ENCODE measurements at places on chromosomes 1 and 21.

DNA sequence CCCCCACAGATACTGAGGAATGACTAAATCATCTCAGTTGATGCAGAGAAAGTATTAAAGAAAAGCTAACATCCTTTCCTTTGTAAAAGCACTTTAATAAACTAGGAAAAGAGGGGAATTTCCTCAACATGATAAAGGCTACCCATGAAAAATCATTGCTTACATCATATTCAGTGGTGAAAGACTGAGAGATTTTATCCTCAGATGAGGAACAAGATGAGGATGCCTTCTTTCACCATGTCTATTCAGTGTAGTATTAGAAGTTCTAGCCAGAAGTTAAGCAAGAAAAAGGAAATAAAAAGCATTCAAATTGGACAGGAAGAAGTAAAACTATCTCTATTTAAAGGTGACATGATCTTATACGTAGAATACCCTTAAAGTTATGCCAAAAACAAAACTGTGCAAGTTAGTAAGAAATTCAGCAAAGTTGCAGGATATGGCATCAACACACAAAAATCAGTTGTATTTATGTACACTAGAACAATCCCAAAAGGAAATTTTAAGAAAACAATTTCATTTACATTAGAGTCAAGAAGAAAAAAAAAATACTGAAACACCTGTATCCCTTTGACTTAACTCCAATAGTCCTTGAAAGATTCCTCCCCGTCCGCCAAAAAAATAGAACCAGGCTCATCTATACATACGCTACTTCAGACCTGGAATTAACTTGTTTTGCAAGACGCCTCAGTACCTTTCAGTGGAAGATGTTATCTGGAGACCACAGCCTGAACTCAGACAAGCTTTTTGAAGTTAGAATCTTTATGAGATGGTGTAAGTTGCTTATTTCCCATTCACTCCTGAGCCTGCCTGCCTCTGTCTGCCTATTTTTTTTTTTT, 17.5 kb downstream of the ZMYM4 start:
- DNase-seq = no peak

DNA sequence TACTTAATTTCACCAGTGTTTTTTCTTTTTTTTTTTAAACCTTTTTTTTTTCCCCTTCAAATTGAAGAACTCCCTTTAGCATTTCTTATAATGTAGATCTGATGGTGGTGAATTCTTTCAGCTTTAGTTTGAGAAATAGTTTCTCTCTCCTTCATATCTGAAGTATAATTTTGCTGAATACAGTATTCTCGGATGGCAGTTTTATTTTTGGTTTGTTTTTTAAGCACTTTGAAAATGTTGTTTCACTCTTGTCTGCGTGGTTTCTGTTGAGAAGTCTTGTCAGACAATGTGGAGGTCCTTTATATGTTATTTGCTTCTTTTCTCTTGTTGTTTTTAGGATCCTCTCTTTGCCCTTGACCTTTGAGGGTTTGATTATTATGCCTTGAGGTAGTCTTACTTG, 135.1 kb downstream of the RPS6KC1 start:
- DNase-seq = no peak

GRCh38 chr1:203743091-203743571, 21.9 kb upstream of the LAX1 start:
- no peak for DNase-seq

DNA sequence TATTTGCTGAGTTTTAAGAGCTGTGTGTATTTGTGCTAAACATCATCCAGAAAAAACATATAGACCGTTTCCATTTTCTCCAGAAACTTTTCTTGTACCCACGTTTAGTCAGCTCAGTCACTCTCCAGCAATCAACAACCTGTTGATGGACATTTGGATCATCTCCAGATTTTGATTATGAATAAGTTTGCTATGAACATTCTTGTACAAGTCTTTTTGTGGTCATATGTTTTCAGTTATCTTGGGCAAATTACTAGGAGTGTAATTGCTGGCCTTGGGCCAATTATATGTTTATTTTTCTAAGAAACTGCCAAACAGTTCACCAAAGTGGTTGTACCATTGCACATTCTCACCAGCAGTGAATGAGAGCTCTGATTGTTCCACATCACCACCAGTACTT, 221.8 kb downstream of the CENPF start:
- no peak for DNase-seq

DNA sequence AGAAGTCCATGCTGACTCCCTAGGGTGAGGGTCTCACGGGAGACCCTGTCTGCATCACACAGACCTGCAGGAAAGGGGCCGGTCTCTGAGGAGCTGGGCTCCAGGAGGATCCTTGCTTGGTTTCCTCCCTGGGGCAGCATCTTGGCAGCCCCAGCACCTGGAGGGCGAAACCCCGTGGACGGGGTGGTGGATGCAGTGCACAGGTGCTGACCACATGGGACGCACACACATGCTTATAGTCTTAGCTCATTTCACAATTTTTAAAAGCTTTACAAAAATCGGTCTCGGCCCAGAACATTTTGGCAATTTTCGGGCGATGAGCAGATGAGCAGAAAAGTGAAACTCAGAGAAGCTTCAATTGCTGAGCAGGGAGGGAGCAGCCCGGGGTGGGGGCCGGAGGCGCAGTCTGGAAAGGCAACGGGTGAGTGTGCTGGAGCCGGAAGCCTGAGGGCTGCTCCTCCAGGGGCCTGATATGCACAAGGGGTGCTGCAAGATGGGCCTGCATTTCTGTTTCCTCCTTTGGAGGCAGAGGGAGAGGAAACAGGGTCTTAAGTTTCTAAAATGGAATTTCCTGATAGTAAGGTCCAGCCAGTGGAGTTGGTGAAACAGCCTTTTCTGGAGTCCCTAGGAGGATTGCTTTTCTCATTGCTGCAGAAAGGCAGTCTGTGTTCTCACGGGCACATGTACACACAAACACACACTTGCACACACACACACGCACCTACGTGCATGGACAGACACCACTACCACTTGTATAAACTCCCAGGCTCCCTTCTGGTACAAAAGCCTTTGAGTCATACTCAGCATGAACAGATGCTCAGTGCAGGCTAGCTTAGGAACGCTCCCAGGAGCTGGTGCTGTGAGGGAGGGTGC, 60.6 kb downstream of the SCCPDH start:
- DNase-seq = no peak

GRCh38 chr1:53430261-53430660, 28.9 kb upstream of the DMRTB1 start:
- no peak for DNase-seq

DNA sequence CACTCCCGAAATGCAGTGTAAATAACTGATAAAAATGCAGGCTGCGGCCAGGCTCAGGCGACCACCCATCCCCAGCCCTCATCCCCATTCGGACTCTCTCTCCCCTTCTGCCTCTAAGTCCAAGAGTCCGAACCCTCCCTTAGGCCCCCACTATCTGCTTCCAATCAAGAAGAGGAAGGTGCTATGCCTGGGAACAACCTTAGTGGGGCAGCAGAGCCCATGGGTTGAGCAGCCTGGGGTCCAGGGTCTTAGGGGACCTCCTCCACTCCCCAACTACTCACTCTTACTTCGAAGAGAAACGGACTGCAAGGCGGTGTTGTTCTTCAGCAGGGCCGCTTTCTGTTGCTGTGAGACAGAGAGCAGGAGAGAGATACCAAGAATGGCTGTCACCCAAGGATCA, 12.2 kb downstream of the ARHGEF2 start:
- DNase-seq = no peak

GRCh38 chr1:226741009-226741408, 1.9 kb upstream of the ITPKB start:
- no peak for DNase-seq

DNA sequence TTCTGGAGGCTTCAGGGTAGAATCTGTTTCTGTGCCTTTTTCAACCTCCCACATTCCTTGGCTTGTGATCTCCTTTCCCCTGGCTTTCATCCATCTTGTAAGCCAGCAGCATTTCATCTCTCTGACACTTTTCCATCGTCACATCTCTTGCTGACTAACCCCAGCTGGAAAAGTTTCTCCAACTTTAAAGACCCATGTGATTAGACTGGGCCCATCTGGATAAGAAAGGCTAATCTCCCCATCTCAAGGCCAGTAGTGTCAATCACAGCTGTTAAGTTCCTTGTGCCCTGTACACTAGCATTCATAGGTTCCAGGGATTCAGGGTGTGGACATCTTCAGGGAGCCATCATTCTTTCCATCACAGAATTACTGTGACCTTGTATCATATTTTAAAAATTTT, 452.1 kb downstream of the TTLL7 start:
- no peak for DNase-seq

GRCh38 chr1:152061952-152062351, 25.1 kb upstream of the S100A11 start:
- DNase-seq = no peak

DNA sequence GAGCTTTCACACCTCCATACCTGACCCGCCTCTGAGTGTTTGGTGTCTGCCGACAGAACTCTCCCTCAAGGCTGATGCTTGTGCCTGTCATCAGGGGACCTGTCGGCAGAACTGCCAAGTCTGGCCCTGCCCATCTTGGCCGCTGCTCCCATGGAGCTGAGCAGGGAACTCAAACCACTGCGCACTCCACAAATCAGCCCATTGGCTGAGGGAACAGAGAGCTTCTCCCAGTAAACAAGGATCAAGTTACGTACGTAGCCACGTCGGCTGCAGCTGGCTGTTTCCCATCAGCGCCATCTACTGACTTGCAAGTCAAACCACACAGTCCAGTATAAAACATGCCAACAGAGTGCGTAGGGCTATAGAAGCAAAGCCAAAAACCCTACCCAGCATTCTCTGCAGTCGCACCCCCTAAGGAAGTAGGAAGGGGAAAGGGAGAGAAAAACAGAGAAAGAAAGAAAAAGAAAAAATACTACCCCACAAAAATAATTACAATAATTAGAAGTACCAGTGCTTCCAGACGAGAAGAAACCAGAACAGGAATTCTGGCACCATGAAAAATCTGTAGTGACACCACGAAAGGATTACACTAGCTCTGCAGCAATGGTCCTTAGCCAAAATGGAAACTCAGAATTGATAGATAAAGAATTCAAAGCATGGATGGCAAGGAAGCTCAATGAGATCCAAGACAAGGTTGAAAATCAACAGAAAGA, 13.1 kb downstream of the KRTAP13-1 start:
- no peak for DNase-seq

GRCh38 chr1:114468047-114468446, 43.0 kb downstream of the TRIM33 start:
- no peak for DNase-seq

DNA sequence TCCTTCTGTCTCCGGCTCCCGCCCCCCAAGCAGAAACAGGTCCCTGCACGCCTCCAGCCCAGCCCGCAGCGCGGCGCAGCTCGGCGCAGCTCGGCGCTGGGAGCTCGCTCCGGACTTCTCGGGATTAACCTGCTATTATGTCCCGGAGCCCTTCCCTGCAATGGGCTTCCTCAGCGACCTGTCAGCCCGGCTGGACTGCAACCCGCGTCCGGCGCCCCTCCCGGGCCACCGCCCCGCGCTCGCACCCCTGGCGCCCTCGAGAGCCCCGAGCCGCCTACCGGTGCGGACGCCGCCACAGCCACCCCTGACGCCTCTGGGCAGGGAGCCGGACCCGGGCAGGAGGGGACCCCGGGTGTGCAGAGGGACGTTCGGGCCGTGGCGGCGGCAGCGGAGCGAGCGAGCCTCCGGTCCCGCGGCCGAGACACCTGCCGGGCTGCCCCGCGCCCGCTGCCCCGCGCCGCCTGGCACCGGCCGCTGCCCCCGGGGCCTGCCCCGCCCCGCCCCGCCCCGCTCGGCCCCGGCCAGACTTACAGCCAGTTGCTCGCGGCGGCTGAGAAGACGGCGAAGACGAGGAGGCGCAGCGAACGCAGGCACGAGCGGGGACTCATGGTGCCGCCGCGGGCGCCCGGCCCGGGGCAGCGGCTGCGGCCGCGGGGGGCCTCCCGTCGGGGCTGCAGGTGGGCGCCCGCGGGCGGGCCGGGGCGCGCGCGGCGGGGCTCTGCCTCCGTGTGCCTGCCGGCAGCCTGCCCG, 407 bp downstream of the WNT4 start:
- no peak for DNase-seq

- no peak for DNase-seq
These were observed 31.2 kb upstream of the COL6A2 start for GRCh38 chr21:46066591-46067331.

- DNase-seq = no peak
These were observed 696.2 kb upstream of the PRMT6 start for GRCh38 chr1:106360252-106360651.

- no peak for DNase-seq
These were observed 163.9 kb downstream of the ST6GALNAC5 start for GRCh38 chr1:77031106-77031662.

- no peak for DNase-seq
These were observed 107.4 kb downstream of the MATN1 start for GRCh38 chr1:30615816-30616590.

GRCh38 chr21:36747041-36747814, 48.3 kb downstream of the SIM2 start:
- DNase-seq = peak; percentile 6

DNA sequence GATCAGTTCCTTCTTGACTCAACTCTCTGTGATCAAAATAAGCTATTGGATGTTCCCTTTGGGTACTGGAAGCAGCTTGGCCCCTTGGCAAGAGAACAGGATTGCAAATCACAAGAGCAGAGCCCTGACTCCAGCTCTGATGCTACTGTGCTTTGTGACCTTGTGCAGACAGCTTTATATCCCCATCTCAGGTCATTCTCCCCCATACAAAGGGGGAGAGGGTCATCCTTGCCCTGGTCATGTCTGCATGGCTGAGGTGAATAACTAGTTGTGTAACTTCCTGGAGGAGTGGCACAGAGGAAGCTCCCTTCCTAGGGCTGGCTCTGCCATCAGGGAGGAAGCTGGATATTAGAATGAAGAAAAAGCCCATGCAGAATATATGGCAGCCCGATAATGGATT, 142.9 kb downstream of the DHRS3 start:
- no peak for DNase-seq

DNA sequence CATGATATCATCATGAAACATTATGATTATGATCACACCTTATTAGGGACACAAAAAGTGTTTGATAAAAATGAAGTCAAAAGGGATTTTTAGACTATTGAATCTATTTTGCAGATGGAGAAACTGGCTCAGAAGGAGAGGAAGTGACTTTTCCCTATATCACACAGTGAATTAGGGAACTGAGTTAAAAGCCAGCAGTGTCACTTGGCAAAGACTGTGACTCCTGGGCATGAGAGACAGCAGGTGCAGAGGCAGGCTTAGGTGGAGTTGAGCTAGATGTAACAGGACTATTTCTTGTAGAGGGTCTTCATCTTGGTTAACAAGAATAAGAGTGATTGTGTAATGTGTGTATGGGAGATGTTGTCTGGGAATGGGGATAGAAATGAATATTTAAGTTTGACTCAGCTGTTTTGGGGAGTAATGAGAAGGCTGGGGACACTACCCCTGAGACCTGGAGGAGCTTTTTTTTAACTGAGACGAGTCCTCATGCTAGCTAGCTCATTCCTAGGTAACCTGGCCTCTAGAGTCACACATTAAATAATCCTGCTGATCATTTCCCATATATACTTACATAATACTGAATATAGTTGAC, 1.0 kb upstream of the CD84 start:
- DNase-seq = no peak

DNA sequence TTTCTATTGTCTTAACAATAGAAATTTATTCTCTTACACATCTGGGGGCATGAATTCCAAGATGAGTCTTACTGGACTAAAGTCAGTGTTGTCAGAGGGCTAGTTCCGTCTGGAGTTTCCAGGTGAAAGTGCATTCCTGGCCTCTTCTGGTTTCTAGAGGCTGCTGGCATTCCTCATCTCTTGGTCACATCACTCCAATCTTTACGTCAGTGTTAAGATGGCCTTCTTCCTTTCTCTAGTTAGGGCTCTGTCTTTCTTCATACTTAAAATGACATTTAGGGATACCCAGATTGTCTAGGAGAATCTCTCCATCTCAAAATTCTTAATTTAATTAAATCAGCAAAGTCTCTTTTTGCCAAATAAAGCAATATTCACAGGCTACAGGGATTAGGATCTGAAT, 13.3 kb upstream of the PDC start:
- no peak for DNase-seq

- no peak for DNase-seq
These were observed 136.4 kb upstream of the TMEM51 start for GRCh38 chr1:15017120-15017519.

All from activated T-cell treated with anti-CD3 and anti-CD28 coated beads for 48 hours (primary cell).